ENCODE measurements at places on chromosomes 11 and 22. TPM values are rescaled to one million over a fixed set of nuclear protein-coding genes. Genes with fewer than 3 reads are reported as not detected.

RTN4RL2 gene
- not detected for total RNA-seq

SULT4A1 gene
- total RNA-seq = not detected

CARD18 gene
- not detected for total RNA-seq

CYP2D6 gene
- 19.8 TPM for total RNA-seq

RAG2 gene
- total RNA-seq = 0.37 TPM

PRAME gene
- total RNA-seq = not detected

TPBGL gene
- not detected for total RNA-seq

ARHGAP8 gene
- total RNA-seq = 8.4 TPM

PANX3 gene
- total RNA-seq = not detected

SYT13 gene
- total RNA-seq = not detected

CCDC82 gene
- 58.4 TPM for total RNA-seq

PATL1 gene
- total RNA-seq = 10.7 TPM

ZW10 gene
- 0.58 TPM for total RNA-seq

OR6T1 gene
- total RNA-seq = not detected

CHRDL2 gene
- 14.6 TPM for total RNA-seq

TRIM48 gene
- total RNA-seq = not detected

CRYBB2 gene
- not detected for total RNA-seq

FAM180B gene
- not detected for total RNA-seq

ANO9 gene
- total RNA-seq = 25.5 TPM

SLC17A6 gene
- not detected for total RNA-seq

TRIM51 gene
- total RNA-seq = not detected

NPAT gene
- total RNA-seq = 24.2 TPM

UFD1 gene
- 3.8 TPM for total RNA-seq

MYEOV gene
- 0.92 TPM for total RNA-seq

OR52N4 gene
- total RNA-seq = not detected

FZD4 gene
- 6.1 TPM for total RNA-seq

TYR gene
- not detected for total RNA-seq

PGA5 gene
- 5,713 TPM for total RNA-seq

ZNF195 gene
- total RNA-seq = 35.2 TPM

CHRM1 gene
- total RNA-seq = 4.3 TPM

HTR3B gene
- total RNA-seq = not detected

MOGAT2 gene
- total RNA-seq = not detected

CASP5 gene
- total RNA-seq = not detected

MAPK8IP2 gene
- total RNA-seq = 1.8 TPM

ABTB2 gene
- 11.2 TPM for total RNA-seq

SMARCB1 gene
- total RNA-seq = 74.6 TPM

APOBEC3A gene
- 3.3 TPM for total RNA-seq

KRTAP5-5 gene
- total RNA-seq = not detected

CDK2AP2 gene
- 68.3 TPM for total RNA-seq

ALDH3B1 gene
- 21.2 TPM for total RNA-seq

C1QTNF4 gene
- total RNA-seq = 8.4 TPM

MAP6 gene
- 3.6 TPM for total RNA-seq

PIWIL4 gene
- total RNA-seq = 19.4 TPM

RFPL3 gene
- total RNA-seq = not detected

GRK3 gene
- total RNA-seq = 27.4 TPM

SMIM35 gene
- not detected for total RNA-seq

ZP1 gene
- total RNA-seq = not detected

FGF4 gene
- total RNA-seq = not detected

MFRP gene
- not detected for total RNA-seq

All from stomach (tissue), 19 donors.